ENCODE measurements at places on chromosomes 5 and 9.

DNA sequence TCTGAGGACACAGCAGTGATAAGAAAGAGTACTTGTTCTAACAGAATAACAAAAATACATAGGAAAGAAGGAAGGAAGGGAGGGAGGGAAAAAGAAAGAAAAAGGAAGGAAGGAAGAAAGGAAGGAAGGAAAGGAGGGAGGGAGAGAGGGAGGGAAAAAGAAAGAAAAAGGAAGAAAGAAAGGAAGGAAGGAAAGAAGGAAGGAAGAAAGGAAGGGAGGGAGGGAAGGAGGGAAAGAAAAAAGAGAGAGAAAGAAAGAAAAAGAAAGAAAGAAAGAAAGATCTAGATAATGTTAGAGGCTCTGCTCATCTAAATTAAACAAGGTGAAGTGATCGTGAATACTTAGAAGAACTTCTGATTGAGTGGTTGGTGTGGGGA lies 29.8 kb downstream of the DUSP1 start:
- peaks cover 6% of the 10 kb centered on the region for H3K36me3 ChIP-seq
- H3K27ac ChIP-seq = peak overlapping the region; percentile 95
- H3K27me3 ChIP-seq = no peaks in the 10 kb centered on the region
- H3K4me3 ChIP-seq = no peak overlapping the region

DNA sequence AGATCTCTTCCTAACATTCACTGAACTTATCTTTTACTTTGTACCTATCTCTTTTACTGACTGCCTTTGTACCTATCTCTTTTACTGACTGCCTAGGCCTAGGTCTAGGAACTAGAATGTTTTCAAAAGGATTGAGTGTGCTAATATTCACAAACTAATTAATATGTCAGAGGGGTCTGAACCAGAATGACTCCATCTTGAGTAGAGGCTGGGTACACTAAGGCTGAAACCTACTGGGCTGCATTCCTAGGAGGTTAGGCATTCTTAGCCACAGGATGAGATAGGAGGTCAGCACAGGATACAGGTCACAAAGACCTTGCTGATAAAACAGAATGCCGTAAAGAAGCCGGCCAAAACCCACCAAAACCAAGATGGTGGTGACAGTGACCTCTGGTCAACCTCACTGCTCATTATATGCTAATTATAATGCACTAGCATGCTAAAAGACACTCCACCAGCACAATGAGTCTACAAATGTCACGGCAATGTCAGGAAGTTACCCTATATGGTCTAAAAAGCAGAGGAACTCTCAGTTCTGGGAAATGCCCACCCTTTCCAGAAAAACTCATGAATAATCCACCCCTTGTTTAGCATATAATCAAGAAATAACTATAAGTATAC lies 2.5 kb upstream of the RHOBTB3 start:
- H3K27ac ChIP-seq = no peak overlapping the region
- H3K4me3 ChIP-seq = no peak overlapping the region
- H3K27me3 ChIP-seq = no peaks in the 10 kb centered on the region
- H3K4me1 ChIP-seq = no peaks in the 10 kb centered on the region

DNA sequence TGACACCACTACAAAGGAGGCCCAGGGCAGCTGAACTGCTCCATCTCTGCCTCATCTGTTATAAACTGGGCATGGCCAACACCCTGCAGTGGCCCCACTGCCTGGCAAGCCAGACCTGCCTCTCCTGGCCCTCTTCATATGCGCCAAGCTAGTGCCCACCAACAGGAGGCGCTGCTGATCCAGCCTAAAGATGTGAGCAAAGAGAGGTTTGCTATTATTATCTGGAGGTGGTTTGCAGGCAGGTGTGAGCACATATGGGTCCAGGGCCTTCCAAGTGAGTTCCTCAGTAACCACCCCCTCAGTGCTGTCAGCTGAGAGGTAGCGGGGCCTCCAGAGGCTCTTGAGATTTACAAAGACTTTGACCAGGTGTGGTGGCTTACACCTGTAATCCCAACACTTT lies 232.2 kb downstream of the SYK start:
- no peaks in the 10 kb centered on the region for H3K27me3 ChIP-seq
- no peak overlapping the region for H3K4me3 ChIP-seq
- peaks cover 24% of the 10 kb centered on the region for H3K4me1 ChIP-seq
- H3K27ac ChIP-seq = no peak overlapping the region

- H3K36me3 ChIP-seq = no peaks in the 10 kb centered on the region
- H3K27ac ChIP-seq = no peak overlapping the region
- no peak overlapping the region for H3K4me3 ChIP-seq
- H3K27me3 ChIP-seq = no peaks in the 10 kb centered on the region
- peak; percentile 53 for DNase-seq
Measured at GRCh38 chr5:62017092-62017491, 288.9 kb upstream of the KIF2A start.

DNA sequence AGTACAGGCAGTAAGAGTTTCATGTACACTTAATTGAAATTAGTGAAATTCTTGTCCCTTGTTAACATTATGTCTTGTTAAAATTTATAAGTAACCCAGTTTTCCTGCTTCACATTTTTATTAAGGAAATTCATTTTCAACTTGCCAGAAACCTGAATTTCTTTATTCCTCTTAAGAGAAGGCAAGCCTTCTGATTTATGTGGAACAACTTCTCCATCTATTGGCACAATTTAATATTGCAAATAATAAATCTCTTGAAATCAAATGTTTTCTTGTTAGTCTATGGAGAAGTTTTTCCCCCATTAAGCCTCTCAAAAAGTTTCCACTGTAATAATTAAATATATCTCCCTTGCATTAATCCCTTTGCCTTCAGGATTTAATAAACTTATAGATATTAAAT lies 33.8 kb upstream of the ACO1 start:
- peak; percentile 33 for DNase-seq
- no peaks in the 10 kb centered on the region for H3K4me1 ChIP-seq
- peaks cover 6% of the 10 kb centered on the region for H3K27me3 ChIP-seq
- no peaks in the 10 kb centered on the region for H3K36me3 ChIP-seq
- H3K27ac ChIP-seq = no peak overlapping the region

DNA sequence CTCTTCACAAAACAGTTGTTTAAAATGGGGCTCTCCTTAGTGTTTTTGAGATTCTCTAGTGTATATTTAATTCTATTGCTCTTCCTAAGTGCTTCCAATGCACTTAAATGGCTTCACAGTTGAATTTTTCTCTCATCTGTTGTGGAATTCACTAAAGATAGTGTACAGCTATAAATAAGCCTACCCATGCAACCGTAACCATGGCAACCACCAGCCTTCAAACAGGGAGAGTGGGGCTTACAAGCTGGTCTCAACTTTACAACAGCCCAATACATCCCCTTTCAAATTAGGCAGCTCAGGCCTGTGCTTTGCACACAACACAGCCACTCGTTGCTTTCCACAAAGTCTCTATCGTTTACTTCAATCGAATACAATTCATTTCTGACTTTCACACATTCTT lies 144.0 kb upstream of the PLPPR1 start:
- H3K27me3 ChIP-seq = peaks cover 31% of the 10 kb centered on the region
- H3K36me3 ChIP-seq = no peaks in the 10 kb centered on the region
- no peak for DNase-seq
- no peak overlapping the region for H3K27ac ChIP-seq

DNA sequence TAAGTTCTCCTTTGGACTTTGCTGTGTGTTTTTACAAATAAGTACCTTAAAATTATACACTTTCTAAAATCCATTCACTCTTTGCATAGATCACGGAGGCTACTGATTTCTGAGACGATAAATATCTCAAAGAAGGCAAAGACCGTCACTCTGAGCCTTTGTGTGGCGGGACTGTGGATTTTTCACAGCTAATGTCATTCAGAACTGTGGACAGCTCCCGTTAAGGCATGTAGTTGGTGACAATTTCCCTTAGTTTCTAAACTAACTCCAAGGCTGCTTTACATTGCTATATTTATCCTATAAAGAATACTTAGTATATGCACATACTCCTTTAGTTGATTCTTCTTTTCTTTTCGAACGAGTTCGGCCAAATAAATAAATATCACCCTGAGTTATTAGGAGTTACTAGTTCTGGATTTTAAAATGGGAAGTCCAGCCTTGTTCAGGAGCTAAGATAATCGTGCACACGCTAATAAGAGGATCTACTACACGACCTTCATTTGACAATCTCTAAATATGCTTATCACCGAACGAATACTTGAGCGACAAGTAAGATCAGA lies 1.8 kb downstream of the HCN1 start:
- H3K4me3 ChIP-seq = no peak overlapping the region
- DNase-seq = peak; percentile 11
- H3K27ac ChIP-seq = no peak overlapping the region
- H3K36me3 ChIP-seq = no peaks in the 10 kb centered on the region

- H3K27me3 ChIP-seq = peaks cover 24% of the 10 kb centered on the region
- no peak overlapping the region for H3K27ac ChIP-seq
- H3K36me3 ChIP-seq = no peaks in the 10 kb centered on the region
- H3K4me1 ChIP-seq = no peaks in the 10 kb centered on the region
- peak; percentile 70 for DNase-seq
Measured at GRCh38 chr5:116068028-116068632, 16.7 kb upstream of the COMMD10 start.

DNA sequence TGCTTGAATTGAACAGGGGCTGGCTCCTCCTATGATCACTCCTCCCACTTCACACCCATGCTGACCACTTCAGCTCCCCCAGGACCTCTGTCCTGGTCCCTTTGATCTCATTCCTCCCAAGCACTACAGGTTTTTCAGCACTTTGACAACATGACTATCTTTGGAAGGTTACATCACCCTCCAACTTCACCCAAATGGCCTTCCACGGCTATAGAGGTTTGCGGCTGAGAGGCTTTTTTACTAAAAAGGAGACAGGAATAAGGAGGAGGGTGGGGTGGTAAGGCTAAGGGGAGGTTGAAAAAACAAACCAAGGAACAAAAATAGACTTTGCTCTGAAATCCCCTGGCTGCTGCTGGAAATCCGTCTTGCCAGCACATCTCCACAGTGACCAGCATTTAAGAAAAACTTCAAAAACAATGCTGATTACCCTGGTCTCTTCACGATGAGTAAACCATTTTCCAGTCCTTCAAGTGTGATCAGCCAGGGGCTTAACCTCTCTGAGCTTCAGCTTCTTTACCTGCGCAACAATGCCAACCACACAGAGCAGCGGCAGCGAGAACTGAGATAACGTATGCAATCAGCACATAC lies 102.7 kb downstream of the DPYSL3 start:
- no peak for DNase-seq
- peaks cover 20% of the 10 kb centered on the region for H3K4me1 ChIP-seq

GRCh38 chr5:153537207-153537606 lies 46.7 kb downstream of the GRIA1 start:
- H3K27ac ChIP-seq = no peak overlapping the region
- no peak for DNase-seq
- no peaks in the 10 kb centered on the region for H3K27me3 ChIP-seq
- no peak overlapping the region for H3K4me3 ChIP-seq
- H3K4me1 ChIP-seq = no peaks in the 10 kb centered on the region

- no peak for DNase-seq
- no peaks in the 10 kb centered on the region for H3K27me3 ChIP-seq
- H3K4me1 ChIP-seq = peaks cover 9% of the 10 kb centered on the region
- no peak overlapping the region for H3K27ac ChIP-seq
Measured at GRCh38 chr9:134551176-134551575, 90.4 kb upstream of the COL5A1 start.

- H3K4me1 ChIP-seq = peaks cover 6% of the 10 kb centered on the region
- H3K27me3 ChIP-seq = peaks cover 16% of the 10 kb centered on the region
- no peak overlapping the region for H3K27ac ChIP-seq
- no peak overlapping the region for H3K4me3 ChIP-seq
Measured at GRCh38 chr5:64693636-64694035, 3.3 kb downstream of the SHISAL2B start.

- no peak overlapping the region for H3K27ac ChIP-seq
- H3K4me3 ChIP-seq = no peak overlapping the region
- no peaks in the 10 kb centered on the region for H3K27me3 ChIP-seq
- H3K36me3 ChIP-seq = no peaks in the 10 kb centered on the region
- no peak for DNase-seq
Measured at GRCh38 chr9:75876999-75877640, 13.4 kb upstream of the PCSK5 start.

DNA sequence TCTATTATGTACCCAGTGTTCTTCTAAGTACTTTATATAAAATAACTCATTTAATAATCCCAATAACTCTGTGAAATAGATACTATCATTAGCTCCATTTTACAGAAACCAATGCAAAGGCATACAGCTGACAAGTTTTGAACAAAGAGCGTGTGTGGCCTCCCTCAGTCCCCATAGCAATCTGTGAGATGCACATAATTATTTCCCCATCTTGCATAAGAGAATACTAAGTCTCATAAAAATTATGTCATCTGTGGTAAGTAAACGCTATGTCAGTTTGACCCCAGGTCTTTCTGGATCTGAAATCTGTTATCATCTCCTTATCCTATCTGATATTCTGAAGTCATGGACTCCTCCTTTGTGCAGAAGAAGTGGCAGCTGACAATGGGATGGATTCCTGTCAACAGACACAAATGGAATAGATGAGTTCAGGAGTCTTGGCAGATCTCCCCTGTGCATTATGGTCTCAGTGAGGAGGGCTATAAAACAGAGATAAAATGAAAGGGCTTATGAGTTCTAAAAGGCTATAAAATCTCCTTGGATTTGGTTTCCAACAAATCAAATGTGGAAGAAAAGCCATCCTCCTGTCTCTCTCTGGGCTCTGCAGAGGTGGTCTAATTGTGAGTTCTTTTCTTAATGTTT lies 162.5 kb upstream of the TLE4 start:
- H3K27ac ChIP-seq = no peak overlapping the region
- DNase-seq = no peak
- no peak overlapping the region for H3K4me3 ChIP-seq

GRCh38 chr5:176884571-176884890 lies 14.6 kb downstream of the HK3 start:
- H3K27me3 ChIP-seq = peaks cover 10% of the 10 kb centered on the region
- no peaks in the 10 kb centered on the region for H3K36me3 ChIP-seq
- no peaks in the 10 kb centered on the region for H3K4me1 ChIP-seq
- no peak for DNase-seq

DNA sequence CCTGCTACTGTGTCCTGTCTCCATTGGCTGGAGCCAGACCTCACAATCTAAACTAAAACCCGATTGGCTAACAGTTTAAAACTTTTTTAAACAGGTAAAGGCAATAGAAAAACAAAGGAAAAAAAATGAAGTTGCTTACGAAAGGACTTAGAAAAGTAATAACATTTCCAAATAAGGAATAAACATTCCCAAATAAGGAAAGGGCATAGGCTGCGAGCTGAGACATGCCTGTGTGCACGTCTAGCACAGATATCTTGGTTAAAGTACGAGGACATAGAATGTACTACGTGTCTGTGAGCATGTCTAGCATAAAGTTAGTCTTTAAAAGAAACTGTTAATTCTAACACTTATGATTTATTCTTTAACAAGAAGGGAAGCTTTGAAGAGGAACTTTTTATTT lies 15.3 kb upstream of the FAM120A start:
- H3K27ac ChIP-seq = no peak overlapping the region
- H3K4me3 ChIP-seq = no peak overlapping the region
- no peaks in the 10 kb centered on the region for H3K4me1 ChIP-seq
- peak; percentile 24 for DNase-seq
- no peaks in the 10 kb centered on the region for H3K36me3 ChIP-seq

- H3K27ac ChIP-seq = no peak overlapping the region
- peaks cover 90% of the 10 kb centered on the region for H3K27me3 ChIP-seq
- H3K36me3 ChIP-seq = no peaks in the 10 kb centered on the region
- no peak overlapping the region for H3K4me3 ChIP-seq
- H3K4me1 ChIP-seq = no peaks in the 10 kb centered on the region
Measured at GRCh38 chr9:73210886-73211666, 59.4 kb downstream of the ANXA1 start.

GRCh38 chr9:113919382-113919781 lies 43.3 kb downstream of the ZNF618 start:
- no peak overlapping the region for H3K4me3 ChIP-seq
- DNase-seq = no peak
- H3K4me1 ChIP-seq = no peaks in the 10 kb centered on the region
- H3K27me3 ChIP-seq = no peaks in the 10 kb centered on the region

GRCh38 chr5:160044967-160045366 lies 36.0 kb downstream of the TTC1 start:
- no peak overlapping the region for H3K4me3 ChIP-seq
- peaks cover 6% of the 10 kb centered on the region for H3K4me1 ChIP-seq
- H3K27me3 ChIP-seq = no peaks in the 10 kb centered on the region
- H3K36me3 ChIP-seq = peaks cover 43% of the 10 kb centered on the region
- H3K27ac ChIP-seq = no peak overlapping the region
